LHCN-M2 (cell line): ENCODE measurements at places on chromosomes 2 and 18. TPM values are rescaled to one million over a fixed set of nuclear protein-coding genes. Genes with fewer than 3 reads are reported as not detected.
A peak's percentile ranks its signal among the peaks of the same experiment; 100 is the strongest.

Gene SOWAHC
- 6.4 and 7.3 TPM in 2 replicates for total RNA-seq

Gene SLC4A5
- total RNA-seq = 0.11 TPM in 1 of 2 replicates, not detected in the other

Gene DUSP2
- total RNA-seq = 0.23 and 0.71 TPM in 2 replicates

Gene ZNF385B
- 0.13 and 0.17 TPM in 2 replicates for total RNA-seq

Gene UGT1A3
- total RNA-seq = not detected in 2 replicates

Gene C1QL2
- not detected in 2 replicates for total RNA-seq

GRCh38 chr18:5984245-5984644 lies 88.9 kb upstream of the TMEM200C start:
- no peak for DNase-seq

DNA sequence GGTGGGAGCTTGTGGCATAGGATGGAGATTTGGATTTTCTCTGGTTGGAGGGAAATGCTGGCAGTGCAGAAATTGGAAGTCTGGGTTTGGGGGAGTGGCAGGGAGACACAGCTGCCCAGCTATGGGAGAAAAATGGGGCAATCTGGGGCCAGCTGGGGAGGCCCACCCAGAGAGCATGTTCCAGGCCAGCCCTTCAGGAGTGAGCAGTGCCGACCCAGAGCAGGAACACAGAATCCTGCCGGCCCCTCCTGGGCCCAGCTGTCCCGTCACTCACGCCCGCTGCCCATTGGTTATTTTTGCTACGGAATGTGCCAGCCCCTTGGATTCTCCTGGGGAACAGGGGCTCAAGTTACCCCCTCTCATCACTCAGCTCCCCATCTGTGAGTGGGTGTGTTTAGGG lies 4.9 kb downstream of the SPEG start:
- DNase-seq = peak; percentile 90

- DNase-seq = no peak
These were observed 841.0 kb upstream of the ID2 start for GRCh38 chr2:7840651-7841380.

GRCh38 chr2:121697108-121697631 lies 39.5 kb downstream of the NIFK start:
- no peak for DNase-seq

DNA sequence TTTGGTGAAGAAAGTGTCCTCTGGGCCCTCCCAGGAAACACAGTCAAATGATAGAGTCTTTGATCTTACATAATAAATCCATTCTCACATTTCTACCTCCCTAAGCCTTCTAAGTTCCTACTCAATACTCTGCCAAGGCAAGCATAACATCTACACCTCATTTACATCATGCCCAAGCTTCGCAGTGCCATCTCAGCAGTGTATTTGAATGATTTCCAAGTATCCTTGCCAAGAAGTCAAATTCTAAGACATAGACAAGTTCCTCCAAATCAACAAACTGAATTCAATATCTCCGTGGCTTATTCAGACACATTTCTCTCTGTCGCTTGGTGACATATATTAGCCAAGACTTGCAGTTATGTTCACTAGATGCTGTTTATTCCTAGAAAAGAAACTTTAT lies 8.1 kb upstream of the MLPH start:
- no peak for DNase-seq

GRCh38 chr2:24725956-24726355 lies 67.2 kb downstream of the PTRHD1 start:
- no peak for DNase-seq

DNA sequence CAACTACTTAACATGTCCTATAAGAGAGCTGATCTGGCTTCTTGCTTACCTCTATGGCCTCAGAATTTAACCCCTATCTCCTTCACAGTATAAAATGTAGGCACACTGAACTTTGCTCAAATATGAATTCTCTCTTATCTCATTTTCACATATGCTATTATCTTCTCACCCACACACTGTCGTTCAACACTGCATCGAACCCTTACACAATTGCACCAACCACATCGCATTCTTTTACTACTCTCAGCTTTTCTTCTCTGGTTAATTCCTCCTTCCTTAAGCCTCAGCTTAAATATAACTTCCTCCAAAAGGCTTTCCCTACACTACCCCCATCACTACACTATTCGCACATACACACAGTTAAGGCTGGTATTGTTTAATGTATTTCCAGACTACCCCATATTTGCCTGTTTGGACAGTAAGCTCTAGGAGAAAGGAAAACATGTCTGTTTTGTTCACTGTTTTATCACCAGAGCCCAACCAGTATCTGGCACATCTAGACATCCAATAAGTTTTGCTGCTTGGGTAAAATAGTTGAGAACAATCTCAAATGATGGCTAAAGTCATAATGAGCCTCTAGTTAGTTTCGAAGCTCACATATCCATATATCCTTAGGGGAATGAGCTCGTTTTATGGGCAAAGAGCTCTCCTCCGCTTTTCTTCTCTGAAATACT lies 47.7 kb downstream of the HIBCH start:
- no peak for DNase-seq

DNA sequence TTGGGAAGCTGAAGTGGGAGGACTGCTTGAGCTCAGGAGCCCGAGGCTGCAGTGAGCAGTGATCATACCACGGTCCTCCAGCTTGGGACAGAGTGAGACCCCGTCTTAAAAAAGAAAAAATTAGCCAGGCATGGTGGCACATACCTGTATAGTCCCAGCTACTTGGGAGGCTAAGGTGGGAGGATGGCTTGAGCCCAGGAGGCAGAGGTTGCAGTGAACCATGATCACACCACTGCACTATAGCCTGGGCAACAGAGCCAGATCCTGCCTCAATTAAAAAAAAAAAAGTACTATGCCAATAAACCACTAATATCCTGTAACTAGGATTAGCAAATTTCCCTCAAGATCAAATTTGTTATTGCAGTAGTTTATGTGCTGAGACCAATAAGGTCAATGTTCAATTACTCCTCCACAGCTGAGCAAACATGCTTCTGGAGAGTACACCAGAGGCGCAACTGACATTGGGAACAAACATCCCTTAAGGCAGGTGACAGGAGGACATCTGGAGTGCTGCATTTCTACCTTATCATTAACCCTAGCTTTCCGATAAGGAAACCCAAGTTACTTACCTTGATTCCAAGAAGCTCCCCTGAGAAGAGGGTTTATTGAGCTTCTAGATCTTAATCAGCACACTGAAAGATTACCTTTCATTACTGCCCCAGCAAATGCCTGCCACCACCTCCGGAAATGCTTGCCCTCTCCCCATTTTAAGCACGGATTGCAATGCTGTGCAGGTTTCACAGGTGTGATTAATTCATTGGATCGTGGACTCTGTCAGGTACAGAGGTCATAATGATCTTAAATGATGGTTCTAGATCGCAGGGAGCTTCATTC lies 26.2 kb downstream of the MGAT4A start:
- no peak for DNase-seq

DNA sequence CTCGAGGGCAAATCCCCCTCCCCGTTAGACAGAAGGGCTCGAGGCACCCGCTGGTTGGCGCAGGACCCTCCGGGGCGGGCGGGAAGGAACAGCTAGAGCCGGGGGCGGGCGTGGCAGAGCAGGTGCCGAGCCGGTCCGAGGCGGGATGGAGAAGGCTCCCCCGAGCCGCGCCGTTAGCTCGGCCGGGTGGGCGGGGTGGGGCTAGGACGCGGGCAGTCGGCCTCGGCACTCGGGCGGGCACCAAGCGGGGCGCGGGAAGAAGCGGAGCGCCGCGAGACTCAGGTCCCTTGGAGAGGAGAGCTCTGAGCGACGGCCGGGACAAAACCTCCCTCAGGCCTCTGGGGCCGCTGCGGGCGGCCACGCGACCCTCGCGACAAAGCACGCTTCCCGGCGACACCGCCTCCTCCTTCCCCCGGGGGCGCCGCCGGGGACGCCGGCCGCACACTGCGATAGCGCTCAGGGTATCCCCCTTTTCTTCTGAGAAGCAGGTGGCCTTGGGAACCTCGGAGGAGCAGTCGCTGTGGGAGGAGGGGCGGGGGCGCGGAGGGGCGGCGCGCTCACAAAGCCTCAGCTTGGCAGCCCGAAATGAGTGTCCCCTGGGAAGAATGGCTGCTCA lies 721 bp downstream of the FHOD3 start:
- DNase-seq = no peak

GRCh38 chr2:197256547-197257170 lies 53.9 kb downstream of the ANKRD44 start:
- no peak for DNase-seq
